Hematopoietic multipotent progenitor cell treated with erythropoietin and hydrocortisone succinate and interleukin-3 and kit ligand, for 4 days (in vitro differentiated cells): ENCODE measurements at places on chromosomes 12 and 14.

- no peak for DNase-seq
These were observed 27.1 kb downstream of the ACTN1 start for GRCh38 chr14:68951800-68952530.

DNA sequence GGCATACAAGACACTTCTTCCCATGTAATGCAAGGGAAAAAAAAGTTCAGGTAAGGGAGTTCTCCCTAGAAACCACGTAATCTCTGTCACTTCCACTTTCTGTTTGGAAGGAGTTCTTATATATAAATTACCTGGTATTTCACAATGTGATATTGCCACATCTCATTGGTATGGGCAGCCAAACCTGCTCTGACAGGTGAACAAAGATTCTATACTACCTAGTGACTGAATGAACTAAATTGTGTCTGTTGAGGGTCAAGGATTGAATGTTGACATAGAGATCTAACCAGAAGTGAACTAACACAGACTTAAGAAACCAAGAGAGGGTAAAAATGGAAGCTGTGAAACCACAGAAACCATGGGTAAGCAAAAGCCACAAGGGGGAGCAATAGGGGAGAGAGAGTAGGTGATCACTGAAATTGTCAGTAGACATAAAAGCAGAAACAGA is 161.3 kb downstream of the RPL10L start:
- DNase-seq = peak; percentile 69

GRCh38 chr12:25469368-25469767 is 83.7 kb downstream of the LMNTD1 start:
- no peak for DNase-seq

- no peak for DNase-seq
These were observed 37.7 kb upstream of the OAS1 start for GRCh38 chr12:112869091-112869490.

DNA sequence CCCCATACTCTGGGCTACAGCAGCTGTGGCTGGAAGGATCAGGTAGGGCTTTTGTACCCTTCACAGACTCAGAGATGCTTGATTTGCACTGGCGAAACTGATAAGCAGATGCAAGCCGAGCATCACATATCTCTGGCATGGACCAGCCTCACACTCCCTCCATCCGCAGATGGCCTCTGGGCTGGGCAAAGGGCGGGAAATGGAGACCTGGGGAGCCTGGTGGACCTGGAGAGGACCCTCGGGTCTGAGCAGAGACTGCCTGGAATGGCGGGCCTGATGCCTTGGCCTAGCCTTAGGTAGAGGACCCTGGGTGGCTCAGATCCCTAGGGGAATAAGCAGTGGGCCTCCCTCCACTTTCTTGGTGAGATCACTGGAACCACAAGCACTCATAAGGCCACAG is 53.2 kb downstream of the GALNT16 start:
- no peak for DNase-seq

- DNase-seq = no peak
These were observed 75.8 kb downstream of the GLT1D1 start for GRCh38 chr12:128929057-128929456.

GRCh38 chr14:102275866-102276265 is 29.1 kb downstream of the MOK start:
- no peak for DNase-seq

GRCh38 chr12:4269279-4269991 is 4.1 kb upstream of the CCND2 start:
- peak; percentile 96 for DNase-seq

DNA sequence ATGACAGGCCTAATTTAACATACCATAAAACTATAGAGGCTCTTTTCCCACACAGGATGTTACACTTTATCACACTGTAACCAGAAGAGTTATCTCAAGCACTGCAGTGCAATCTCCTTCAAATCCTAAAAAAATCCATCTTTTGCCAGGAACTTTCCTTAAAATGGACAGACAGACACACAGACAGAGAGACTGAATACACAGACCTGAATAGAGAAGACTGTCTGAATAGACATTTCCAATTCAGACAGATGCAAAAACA is 6.5 kb downstream of the CORO1C start:
- DNase-seq = no peak

GRCh38 chr14:49487238-49487637 is 98.9 kb downstream of the RPS29 start:
- no peak for DNase-seq

GRCh38 chr12:1174659-1175058 is 183.6 kb downstream of the ERC1 start:
- no peak for DNase-seq

- no peak for DNase-seq
These were observed 420 bp upstream of the OTUB2 start for GRCh38 chr14:94025720-94026119.

- DNase-seq = peak; percentile 20
These were observed 87.0 kb upstream of the VRK1 start for GRCh38 chr14:96710060-96710666.

DNA sequence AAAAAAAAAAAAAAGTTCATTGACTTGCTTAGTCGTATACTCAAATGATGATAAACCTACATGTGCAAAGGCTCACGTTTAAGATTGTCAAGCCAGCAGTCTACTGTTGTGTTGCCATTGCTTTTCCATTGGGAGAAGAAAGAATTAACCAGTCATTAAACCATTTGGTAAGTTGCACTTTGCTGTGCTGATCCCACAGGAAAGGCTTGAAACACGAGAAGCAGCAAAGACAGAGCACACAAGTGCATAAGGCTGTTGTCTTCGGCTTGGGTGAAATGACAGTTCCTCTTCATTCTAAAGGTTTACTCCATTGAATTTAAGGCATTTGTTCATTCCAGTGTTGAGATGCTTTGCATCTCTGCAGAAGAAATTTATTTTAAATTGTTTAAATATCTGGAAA is 50.1 kb downstream of the ZC3H14 start:
- no peak for DNase-seq

GRCh38 chr14:49194067-49194466 is 392.1 kb downstream of the RPS29 start:
- DNase-seq = no peak

DNA sequence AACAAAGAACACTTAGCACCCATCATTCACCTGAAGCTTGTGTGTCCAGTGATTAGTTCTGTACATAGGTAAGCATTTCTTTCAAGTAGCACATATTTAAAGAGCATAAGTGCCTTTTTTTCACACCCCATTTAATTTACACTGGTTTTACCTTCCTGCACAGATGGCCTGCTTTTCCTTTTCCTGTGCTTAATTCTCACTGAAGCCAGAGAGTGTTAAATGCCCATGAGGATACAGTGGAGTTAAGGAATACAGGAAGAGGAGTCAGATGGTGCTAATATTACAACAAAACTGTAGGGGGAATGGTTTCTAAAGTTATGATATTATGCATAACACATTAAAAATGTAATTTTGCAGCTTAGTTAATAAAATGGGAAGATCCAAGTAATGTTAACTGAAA is 31.0 kb upstream of the SLC38A1 start:
- DNase-seq = no peak

DNA sequence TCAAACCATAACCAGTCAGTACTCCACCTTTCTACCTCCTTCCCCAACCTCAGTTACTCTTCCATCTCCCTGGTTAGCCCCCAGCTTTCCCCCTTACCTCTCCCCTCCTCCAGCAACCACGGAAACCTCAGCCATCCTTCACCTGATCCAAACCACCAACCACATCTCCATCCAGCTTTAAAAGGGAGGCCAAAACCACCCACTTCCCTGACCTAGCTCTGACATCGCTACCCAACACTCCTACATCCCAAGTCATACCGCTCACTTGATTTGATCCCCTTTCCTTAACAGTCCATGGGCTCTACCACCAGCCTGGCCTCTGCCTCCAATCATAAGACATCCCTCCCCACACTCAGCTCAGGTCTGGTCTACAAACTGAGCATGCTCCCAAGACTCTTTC is 1.5 kb downstream of the RAB35 start:
- no peak for DNase-seq

- peak; percentile 22 for DNase-seq
These were observed 20.5 kb upstream of the TMCC3 start for GRCh38 chr12:94670898-94671297.

DNA sequence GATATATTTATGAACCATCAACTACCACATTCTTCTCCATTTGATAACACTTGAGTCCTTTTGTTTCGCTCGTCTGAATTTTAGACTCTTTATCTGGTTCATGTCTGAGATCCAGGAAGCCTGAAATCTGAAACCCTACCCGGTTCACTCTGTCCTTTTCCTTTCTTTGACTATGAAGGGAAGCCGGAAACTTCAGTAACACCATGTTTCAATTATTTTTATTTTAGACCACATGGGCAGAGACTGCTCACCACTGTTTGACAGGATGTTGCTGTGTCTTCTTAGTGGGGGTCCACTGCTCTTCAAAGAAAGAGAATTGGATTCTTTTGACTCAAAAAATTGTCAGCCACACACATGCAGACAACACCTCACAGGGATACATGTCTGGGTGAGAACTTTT is 331.9 kb upstream of the FLRT2 start:
- no peak for DNase-seq

DNA sequence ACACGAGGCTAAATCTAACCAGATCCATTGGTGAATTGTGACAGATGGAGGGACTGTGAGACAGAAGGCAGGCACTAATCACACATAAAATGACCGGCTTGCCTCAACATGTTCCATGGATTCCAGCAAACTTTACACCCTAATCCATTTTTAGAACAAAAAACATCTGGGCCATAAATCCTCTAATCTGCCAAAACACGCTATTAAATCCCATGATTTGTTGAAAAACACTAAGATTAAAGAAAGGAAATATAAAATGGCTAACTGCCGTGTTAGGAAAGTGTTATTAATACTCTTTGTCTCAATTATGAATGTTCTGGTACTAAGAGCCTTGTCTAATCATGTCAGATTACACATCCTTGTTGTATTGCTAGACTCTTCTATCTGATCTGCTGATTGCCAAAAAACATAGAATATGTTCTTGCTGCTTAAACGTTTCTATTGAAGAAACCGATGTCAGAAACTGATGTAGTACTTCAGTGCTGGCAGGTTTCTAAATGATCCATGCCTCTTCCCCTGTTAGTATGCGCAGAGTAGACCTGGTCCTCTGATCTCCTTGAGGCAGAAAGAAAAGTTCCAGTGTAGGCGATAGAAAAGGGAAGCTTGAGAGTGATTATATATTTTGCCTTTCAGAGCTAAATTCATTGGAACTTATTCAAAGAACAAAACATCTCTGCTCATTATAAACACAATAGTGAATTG is 384.9 kb downstream of the SOX5 start:
- DNase-seq = no peak

- no peak for DNase-seq
These were observed 53.0 kb upstream of the KRR1 start for GRCh38 chr12:75564398-75564797.

DNA sequence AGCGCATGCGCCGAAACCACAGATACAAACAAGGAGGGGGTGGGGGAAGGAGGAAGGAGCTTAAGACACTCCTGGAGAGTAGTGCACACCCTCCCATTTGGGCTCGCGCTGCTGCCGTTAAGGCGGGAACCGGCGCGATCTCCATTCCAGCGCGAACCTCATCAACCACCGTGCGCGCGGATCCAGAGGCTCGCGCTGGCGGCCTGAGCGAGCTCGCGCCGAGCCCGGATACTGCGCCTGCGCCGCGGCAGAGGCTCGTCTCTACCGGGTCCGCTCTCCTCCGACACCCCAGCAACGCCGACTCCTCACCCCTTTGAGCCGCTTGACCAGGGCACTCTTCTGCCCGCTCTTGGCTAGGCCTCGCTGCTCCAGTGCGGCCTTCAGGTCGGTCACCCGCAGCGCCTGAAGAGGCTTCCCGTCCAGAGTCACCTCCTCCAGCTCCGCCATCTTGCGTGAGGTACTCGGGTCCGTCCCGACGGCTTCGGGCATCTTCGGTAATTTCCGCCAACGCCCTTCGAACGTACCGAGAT is at the start of gene ACIN1:
TSS of gene ACIN1 (minus strand) at position 471 of the 530 bp plus-strand sequence. CDS start at position 447, 24 bp downstream.
- peak; percentile 97 for DNase-seq

GRCh38 chr12:44403185-44403584 is 472.9 kb downstream of the NELL2 start:
- DNase-seq = peak; percentile 46

- DNase-seq = no peak
These were observed 96.7 kb downstream of the SLC25A47 start for GRCh38 chr14:100419856-100420255.

- no peak for DNase-seq
These were observed 112.7 kb downstream of the NT5DC3 start for GRCh38 chr12:103728323-103728722.

DNA sequence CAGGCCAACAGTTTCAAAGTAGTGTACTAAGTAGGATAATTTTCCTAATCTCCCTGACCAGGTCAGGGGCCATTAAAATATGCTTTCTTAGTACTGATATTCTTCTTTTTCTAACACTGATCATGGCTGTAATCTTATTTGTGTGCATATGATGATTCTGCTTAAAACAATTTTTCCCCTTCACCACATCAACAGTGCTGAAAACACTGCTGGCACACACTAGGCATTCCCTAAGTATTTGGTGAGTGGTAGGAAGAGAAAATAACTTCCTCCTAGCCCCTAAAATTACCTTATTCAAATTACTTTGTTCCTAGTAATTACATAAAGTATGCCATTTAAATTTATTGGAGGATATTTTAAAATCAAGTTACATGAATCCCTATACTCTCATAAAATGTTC is 49.9 kb upstream of the BBS10 start:
- DNase-seq = no peak

GRCh38 chr12:7016958-7017571 is 1.2 kb downstream of the LPCAT3 start:
- peak; percentile 82 for DNase-seq

DNA sequence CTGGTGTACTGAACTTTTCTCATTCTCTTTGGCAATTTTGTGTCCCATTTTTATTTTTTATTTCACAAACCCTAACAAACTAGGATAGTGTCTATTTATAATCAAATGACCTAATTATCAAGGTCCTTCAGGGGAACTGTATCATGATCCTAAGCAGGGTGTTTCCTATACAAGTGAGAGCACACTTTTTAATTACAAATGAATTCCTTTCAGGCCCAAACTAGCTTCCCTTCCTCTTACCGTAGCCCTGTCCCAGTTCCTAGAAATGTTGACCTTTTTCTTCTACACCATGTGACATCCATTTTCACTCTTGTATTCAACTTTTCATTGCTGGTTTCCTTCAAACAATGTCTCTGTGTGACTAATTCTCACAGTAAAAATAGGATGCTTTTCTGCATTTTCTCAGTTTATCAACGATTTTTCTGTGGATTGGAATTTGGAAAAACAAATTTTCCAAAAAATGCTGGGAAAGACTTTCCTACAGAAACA is 411.4 kb downstream of the CCDC91 start:
- DNase-seq = peak; percentile 10

DNA sequence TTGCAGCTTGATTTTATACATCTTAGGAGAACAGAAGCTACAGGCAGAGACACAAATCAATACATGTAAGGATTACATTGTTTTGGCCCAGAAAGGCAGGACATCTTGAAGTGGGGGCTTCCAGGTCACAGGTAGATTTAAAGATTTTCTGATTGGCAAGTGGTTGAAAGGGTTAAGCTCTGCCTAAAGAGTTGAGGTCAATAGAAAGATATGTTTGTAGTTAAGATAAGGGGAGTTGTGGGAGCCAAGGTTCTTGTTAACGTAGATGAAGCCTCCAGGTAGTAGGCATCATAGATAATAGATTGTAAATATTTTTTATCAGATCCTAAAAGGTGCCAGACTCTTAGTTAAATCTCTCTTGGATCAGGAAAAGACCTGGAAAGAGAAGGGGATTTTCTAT is 5.5 kb upstream of the DHRS2 start:
- DNase-seq = no peak
